Ovary (tissue), 10 donors: ENCODE measurements at places on chromosomes 12 and 14. TPM values are rescaled to one million over a fixed set of nuclear protein-coding genes. Genes with fewer than 3 reads are reported as not detected.
A peak's percentile ranks its signal among the peaks of the same experiment; 100 is the strongest.

DNA sequence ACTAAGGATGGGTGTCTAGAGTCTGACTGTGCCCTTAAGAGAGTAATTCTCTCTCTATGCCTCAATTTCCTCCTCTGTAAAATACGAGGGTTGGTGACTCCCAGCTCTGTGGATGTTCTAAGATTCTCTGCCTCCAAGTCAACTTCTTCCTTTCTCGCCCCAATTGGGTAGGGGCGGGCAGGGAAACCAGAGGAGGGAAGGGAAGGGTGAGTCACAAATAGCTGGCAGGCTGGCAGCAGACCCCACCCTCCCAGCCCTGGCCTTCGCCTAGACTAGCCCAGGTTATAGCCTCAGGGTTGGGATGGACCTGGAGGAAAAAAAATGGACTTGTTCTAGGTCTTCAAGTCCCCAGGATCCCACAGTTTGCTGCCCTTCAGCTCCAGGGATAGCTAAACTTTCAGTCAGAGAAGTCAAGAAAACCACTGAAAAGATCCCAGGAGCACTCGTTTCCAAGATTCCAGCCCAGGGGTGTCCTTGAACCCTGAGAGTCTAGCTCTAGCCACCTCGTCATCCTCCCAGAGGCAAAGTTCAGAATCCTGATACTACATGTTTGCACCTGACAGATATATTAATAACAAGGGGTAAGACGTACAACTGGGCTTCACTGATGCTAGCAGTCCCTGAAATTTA lies 2.3 kb downstream of the DGKA start:
- no peaks in the 10 kb centered on the region for H3K36me3 ChIP-seq
- H3K4me3 ChIP-seq, result no peak overlapping the region
- no peak overlapping the region for H3K27ac ChIP-seq
- no peak for DNase-seq

DNA sequence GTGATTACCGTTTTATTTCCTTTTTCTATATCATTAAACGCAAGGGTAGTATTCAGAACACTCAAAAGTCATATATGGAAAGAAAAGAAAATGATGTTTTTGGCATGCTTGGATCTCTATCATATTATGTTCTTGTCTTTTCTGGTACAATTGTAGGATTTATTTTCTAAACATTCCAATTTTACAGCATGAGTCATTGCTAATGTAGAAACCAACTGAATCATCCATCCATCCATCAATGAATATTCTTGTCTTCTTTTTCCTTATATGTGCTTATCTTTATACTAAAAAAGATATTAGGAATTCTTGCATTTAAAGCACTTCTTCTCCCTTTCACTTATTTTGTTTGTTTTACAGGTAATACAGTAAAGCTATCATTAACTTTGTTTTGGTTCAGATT lies 20.4 kb upstream of the AMIGO2 start:
- DNase-seq, result no peak
- H3K4me1 ChIP-seq, result peaks cover 17% of the 10 kb centered on the region
- H3K27ac ChIP-seq, result no peak overlapping the region
- H3K4me3 ChIP-seq, result no peak overlapping the region
- no peaks in the 10 kb centered on the region for H3K36me3 ChIP-seq
- no peaks in the 10 kb centered on the region for H3K27me3 ChIP-seq

GRCh38 chr12:7142056-7142644 lies 12.0 kb downstream of the CLSTN3 start:
- no peak overlapping the region for H3K4me3 ChIP-seq
- H3K27me3 ChIP-seq, result no peaks in the 10 kb centered on the region
- DNase-seq, result peak; percentile 33
- no peaks in the 10 kb centered on the region for H3K36me3 ChIP-seq

- no peak overlapping the region for H3K27ac ChIP-seq
- no peaks in the 10 kb centered on the region for H3K36me3 ChIP-seq
- H3K4me3 ChIP-seq, result no peak overlapping the region
Observed at GRCh38 chr12:20624718-20625117, 70.4 kb upstream of the SLCO1C1 start.

GRCh38 chr12:76201758-76202157 lies 117.3 kb upstream of the NAP1L1 start:
- no peak overlapping the region for H3K4me3 ChIP-seq
- H3K27ac ChIP-seq, result no peak overlapping the region
- no peak for DNase-seq
- no peaks in the 10 kb centered on the region for H3K4me1 ChIP-seq
- H3K27me3 ChIP-seq, result no peaks in the 10 kb centered on the region
- no peaks in the 10 kb centered on the region for H3K36me3 ChIP-seq

DNA sequence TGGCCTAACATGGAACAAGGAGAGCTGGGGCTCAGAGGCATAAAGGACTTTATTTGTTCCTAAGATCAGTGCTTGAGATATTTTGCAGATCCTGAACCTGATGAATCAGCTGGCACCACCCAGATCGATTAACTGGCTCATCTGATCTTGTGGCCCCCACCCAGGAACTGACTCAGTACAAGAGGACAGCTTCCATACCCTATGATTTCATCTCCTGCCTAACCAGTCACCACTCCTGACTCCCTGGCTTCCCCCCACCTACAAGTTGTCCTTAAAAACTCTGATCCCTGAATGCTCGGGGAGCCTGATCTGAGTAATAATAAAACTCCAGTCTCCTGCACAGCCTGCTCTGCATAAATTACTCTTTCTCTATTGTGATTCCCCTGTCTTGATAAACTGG lies 5.1 kb downstream of the C12orf56 start:
- DNase-seq, result no peak
- H3K36me3 ChIP-seq, result no peaks in the 10 kb centered on the region
- peaks cover 2% of the 10 kb centered on the region for H3K4me1 ChIP-seq

- H3K36me3 ChIP-seq, result no peaks in the 10 kb centered on the region
- no peaks in the 10 kb centered on the region for H3K27me3 ChIP-seq
- no peaks in the 10 kb centered on the region for H3K4me1 ChIP-seq
Observed at GRCh38 chr12:22318108-22318737, 16.3 kb downstream of the ST8SIA1 start.

DNA sequence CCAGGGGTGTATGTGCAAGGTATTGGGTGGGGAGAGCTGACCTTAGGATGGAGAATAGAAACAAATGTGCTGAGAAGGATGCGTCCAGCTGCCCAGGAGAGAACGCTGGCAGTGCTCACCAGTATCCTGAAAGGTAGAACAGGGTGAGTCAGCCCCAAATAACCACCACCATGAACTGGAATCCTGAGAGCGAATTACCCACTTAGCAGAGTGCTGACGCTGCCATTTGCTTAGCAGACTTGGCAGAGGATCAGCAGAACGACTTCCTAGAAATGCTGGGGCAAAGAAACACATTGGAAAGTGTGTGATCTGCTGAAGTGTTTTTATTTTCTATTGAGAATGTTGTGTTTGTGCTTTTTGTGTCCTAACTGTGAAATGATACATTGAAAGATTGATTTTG lies 213.6 kb downstream of the ADGRD1 start:
- H3K4me3 ChIP-seq, result no peak overlapping the region
- no peaks in the 10 kb centered on the region for H3K27me3 ChIP-seq
- no peak overlapping the region for H3K27ac ChIP-seq

DNA sequence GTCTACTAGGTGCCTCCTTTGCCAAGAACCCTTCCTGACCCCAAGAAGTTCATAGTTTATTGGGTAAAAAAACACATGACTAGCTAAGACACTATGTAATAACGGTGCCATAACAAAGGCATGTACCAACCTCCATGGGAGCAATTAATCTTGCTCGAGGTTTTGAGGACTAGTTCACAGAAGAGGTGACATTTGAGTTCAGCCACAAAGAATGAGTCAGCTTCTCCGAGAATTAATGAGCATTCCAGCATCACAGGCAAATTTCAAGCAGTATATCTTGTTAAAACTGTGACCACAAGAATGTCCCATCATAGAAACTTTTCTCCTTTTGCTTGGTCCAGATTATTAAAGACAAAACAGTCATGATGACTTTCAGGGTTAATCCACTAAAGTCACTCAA lies 113.0 kb upstream of the RAP1B start:
- H3K27ac ChIP-seq, result no peak overlapping the region
- DNase-seq, result no peak
- no peak overlapping the region for H3K4me3 ChIP-seq
- no peaks in the 10 kb centered on the region for H3K36me3 ChIP-seq

- no peaks in the 10 kb centered on the region for H3K27me3 ChIP-seq
- no peaks in the 10 kb centered on the region for H3K36me3 ChIP-seq
- H3K4me1 ChIP-seq, result peaks cover 4% of the 10 kb centered on the region
Observed at GRCh38 chr12:28500373-28501024, 310.2 kb downstream of the CCDC91 start.

GRCh38 chr14:98393527-98393926 lies 878.5 kb downstream of the BCL11B start:
- no peaks in the 10 kb centered on the region for H3K36me3 ChIP-seq
- H3K4me1 ChIP-seq, result no peaks in the 10 kb centered on the region

- H3K4me1 ChIP-seq, result no peaks in the 10 kb centered on the region
- no peaks in the 10 kb centered on the region for H3K36me3 ChIP-seq
- no peak for DNase-seq
- no peak overlapping the region for H3K27ac ChIP-seq
- no peaks in the 10 kb centered on the region for H3K27me3 ChIP-seq
Observed at GRCh38 chr14:52701223-52701622, 5.8 kb upstream of the PSMC6 start.

GRCh38 chr12:88784166-88784565 lies 203.9 kb upstream of the KITLG start:
- no peaks in the 10 kb centered on the region for H3K4me1 ChIP-seq
- DNase-seq, result no peak
- no peaks in the 10 kb centered on the region for H3K27me3 ChIP-seq

- no peaks in the 10 kb centered on the region for H3K27me3 ChIP-seq
- H3K4me1 ChIP-seq, result no peaks in the 10 kb centered on the region
- no peak overlapping the region for H3K27ac ChIP-seq
- DNase-seq, result no peak
- no peaks in the 10 kb centered on the region for H3K36me3 ChIP-seq
- H3K4me3 ChIP-seq, result no peak overlapping the region
Observed at GRCh38 chr14:99889268-99889667, 96.1 kb downstream of the EML1 start.

DNA sequence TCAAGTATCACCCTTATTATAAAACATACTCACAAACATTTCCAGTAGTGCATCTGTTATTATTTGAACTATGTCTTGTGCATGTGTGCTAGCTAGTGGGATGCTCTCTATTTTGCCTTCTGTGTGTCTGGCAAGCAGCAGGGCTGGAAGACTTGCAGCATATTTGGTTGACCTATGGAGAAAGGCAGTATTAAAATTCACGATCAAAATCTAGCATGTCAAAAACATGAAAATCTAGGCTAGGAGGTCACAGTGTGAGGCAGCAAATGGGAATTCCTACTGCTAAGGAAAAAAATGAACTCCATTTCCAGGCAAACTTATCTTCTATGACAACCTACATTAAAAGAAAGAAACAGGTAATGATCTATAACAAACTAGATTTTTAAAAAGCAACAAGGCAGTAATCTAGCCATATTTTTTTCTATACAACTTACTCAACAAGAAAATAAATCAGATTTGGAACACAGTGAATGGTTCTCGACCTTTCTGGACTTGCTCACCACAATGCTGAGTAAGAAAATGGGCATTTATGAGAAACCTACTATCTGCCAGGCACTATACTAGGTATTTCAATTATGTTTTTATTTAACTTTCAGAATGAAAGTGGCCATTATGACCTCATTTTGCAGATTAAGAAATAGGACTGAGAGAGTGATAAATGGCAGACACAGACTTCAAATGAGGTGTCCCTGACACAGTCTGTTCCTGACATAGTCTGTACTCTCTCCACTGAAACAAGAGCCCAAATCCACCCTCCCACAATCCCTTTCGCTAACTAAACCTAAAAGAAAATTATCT lies 96.8 kb downstream of the TXNDC16 start:
- no peak overlapping the region for H3K27ac ChIP-seq
- no peak for DNase-seq
- H3K4me1 ChIP-seq, result no peaks in the 10 kb centered on the region
- no peak overlapping the region for H3K4me3 ChIP-seq
- H3K36me3 ChIP-seq, result no peaks in the 10 kb centered on the region
- H3K27me3 ChIP-seq, result no peaks in the 10 kb centered on the region

DNA sequence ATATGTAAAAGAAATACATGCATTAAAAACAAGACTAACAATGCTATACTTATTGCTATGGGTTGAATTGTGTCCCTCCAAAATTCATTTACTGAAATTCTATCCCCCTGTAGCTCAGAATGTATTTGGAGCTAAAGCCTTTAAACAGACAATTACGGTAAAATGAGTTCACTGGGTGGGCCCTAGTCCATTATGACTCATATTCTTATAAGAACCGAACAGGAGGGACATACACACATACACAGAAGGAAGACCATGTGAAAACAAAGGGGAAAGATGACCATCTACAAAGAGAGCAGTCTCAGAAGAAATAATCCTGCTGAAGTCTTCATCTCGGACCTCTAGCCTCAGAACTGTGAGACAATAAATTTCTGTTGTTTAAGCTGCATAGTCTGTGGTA lies 77.1 kb upstream of the ANKS1B start:
- no peaks in the 10 kb centered on the region for H3K36me3 ChIP-seq
- H3K27ac ChIP-seq, result no peak overlapping the region
- no peaks in the 10 kb centered on the region for H3K27me3 ChIP-seq

- H3K27me3 ChIP-seq, result no peaks in the 10 kb centered on the region
- H3K36me3 ChIP-seq, result no peaks in the 10 kb centered on the region
- H3K4me1 ChIP-seq, result no peaks in the 10 kb centered on the region
- no peak overlapping the region for H3K27ac ChIP-seq
- DNase-seq, result no peak
- H3K4me3 ChIP-seq, result no peak overlapping the region
Observed at GRCh38 chr12:71763677-71764379, 9.2 kb downstream of the RAB21 start.

The PLA2G1B gene
- 8.2 TPM for total RNA-seq

The FZD10 gene
- total RNA-seq, result 2.3 TPM

The IL23A gene
- total RNA-seq, result 0.35 TPM

The ETFBKMT gene
- 4.2 TPM for total RNA-seq

The EPYC gene
- not detected for total RNA-seq

The LIMA1 gene
- total RNA-seq, result 63.4 TPM

The NOXRED1 gene
- 0.38 TPM for total RNA-seq
